ENCODE measurements at places on chromosomes 16 and 17.
A peak's percentile ranks its signal among the peaks of the same experiment; 100 is the strongest.

GRCh38 chr16:77948835-77949234 is 73.5 kb upstream of the CLEC3A start:
- no peak for DNase-seq

- no peak for DNase-seq
Measured at GRCh38 chr17:52124561-52124960, 34.0 kb downstream of the CA10 start.

GRCh38 chr17:44556166-44556831 is 985 bp upstream of the FZD2 start:
- peak; percentile 44 for DNase-seq

DNA sequence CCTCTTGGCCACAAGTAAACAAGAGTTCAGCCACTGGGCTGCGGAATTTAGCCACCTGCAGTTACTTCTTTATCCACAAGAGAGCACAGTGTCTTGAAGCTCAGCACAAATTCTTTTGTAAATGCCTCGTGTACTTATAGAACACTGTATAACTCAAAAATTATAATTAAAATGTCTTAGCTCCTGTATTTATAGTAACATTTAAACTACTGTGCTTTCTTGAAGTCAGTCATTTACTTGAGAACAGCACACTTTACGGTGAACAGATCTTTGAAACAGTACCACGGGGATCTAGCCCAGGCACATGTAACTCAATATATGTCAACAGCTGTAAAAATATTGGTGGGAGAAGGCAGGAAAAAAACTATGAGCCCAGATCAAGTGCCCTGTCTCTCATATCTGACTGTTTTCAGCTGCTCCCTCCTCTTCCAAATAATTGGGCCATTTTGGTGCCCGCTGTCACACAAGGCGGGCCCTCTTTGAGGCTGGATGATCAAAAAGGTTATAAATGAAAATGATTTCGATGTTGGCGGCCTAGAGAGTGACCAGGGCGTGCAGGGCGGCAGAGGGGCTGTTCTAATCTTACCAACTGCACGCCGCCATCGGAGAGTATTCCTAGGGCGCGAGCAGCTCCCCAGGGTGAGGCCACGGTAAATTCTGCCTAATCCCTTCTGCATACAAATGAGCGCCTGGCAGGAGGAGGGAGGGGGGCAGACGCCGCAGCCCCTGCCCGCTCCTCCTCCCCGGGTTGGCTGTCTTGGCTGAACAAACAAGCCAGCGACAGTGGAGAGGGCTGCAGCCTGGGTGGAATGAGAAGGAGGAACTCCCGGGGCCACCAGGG is 183.2 kb downstream of the C16orf78 start:
- no peak for DNase-seq

- DNase-seq: peak; percentile 87
Measured at GRCh38 chr17:2406903-2407790, 6.3 kb upstream of the MNT start.

DNA sequence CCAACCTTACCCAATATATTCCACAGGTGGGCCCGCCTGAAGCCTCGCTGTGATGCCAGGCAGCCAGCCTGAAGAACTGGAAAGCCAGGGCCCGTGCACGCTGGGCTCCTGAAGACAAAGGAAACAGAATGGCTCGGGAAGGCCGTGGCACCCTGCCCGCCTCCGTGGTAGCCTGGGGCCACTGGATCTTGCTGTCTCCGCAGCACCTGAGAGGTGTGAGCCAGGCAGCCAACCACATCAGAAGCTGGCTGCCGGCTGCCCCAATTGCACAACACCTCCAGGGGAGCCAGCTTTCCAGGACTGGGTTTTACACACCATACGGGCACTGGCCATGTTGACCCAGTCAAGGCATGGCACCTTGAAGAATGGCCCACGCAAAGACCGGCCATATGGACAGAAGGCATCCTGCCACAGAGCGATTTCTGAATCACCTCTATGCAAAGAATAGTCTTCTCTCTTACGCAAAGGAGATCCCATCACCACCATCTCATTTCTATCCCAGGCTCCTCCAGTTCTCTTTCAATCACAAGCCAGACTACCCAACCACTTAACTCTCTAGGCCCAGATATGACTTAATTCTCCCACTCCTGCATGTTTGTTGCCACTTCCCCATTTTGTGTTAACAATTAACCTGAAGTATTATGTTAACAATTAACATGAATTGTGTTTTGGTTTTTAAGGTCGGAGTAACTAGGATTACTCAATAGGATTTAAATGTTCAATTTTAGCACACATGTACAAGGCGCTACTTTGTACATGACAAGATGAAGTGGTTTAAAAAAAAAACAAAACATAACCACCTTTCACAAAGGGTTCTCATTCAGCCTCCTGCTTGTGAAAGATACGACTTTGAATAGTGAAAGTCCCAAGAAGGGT is 32.1 kb downstream of the ZFHX3 start:
- peak; percentile 72 for DNase-seq

- no peak for DNase-seq
Measured at GRCh38 chr16:66309215-66309807, 57.2 kb upstream of the CDH5 start.

- peak; percentile 51 for DNase-seq
Measured at GRCh38 chr16:10880594-10881452, 3.8 kb downstream of the CIITA start.

- DNase-seq: no peak
Measured at GRCh38 chr16:49810831-49811230, 45.1 kb downstream of the ZNF423 start.

DNA sequence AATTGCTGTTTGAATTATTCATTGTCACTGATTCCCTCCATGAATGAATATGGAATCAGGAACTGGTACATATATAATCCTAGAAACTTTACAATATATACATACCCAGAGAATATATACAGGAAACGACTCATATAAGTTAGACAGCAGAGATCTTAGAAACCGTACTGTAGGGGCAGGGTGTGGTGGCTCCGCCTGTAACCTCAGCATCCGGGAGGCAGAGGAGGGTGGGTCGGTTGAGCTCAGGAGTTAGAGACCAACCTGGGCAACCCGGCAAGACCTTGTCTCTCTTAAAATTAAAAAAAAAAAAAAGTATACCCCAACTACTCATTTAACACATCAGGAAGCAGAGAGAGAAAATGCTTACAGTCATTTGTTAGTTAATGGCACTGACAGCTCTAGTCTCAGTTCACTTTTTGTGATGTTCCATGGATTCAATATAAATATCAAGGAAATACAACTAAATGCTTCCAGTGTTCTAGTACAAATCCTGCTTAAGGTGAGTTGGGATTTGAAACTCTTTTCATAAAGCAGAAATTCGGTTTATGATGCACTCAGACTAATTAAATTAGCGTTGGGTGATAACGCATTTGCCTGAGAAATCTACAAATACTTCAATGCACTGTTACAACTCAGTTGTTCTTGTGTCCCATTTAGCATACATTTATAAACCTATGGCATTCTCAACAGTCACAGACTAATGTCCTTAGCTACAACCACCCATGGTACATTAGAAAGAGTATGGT is 5.6 kb downstream of the GLG1 start:
- DNase-seq: no peak

DNA sequence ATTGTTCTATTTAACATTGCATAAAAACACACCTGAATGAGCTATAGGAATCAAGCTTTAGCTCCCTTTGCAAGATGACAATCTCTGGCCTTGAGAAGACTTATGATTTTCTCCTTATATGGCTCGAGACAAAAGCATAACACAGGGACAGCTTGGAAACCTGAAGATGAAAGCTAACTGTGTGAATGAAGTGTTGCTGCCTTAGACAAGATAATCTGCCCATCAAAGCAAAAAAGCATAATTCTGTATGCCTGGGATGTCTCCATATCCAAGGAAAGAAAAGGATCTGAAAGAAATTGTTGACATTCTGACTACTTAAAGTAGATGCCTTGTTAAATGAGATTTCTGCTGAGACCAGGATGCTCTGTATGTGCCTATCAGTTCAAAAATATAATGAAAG is 526.7 kb upstream of the TOM1L1 start:
- DNase-seq: no peak
